ENCODE measurements at places on chromosomes 2 and 18.

- no peak for DNase-seq
Observed at GRCh38 chr2:105969552-105969951, 224.5 kb downstream of the UXS1 start.

GRCh38 chr2:234537929-234538328 lies 41.0 kb upstream of the ARL4C start:
- DNase-seq = no peak

GRCh38 chr2:118845522-118846441 lies 1.7 kb downstream of the EN1 start:
- DNase-seq = no peak

GRCh38 chr18:27378431-27379095 lies 193.5 kb upstream of the CHST9 start:
- DNase-seq = no peak

DNA sequence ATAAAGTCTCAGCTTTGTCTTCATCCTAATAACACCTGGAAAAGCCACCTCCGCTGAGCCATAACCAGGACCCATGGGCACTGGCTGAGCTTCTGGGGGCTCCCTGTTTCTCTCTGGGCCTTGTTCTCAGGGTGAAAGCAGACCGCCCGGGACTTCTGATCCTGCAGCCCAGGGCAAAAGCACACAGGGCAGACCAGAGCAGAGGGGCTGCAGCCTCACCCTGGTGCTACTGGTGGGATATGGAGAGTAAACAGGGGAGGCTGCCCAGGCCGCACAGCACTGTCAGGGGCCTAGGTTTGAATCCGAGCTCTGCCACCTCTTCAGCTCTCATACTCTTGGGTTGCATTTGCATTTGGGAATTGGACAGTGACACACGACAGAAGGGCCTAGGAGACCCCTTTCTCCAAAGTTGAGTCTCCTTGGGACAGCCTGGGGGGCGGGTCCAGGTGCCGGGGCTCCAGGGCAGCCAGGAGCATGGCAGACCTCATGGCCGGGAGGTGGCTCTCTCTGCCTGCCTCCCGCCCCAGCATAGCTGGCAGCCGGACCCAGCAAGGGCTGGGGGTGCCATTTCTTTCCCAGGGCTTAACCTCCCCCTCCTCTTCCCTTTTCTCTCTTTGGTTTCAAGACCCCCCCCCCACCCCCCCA lies 164.9 kb downstream of the INHBB start:
- DNase-seq = no peak

Data from T-helper 9 cell (primary cell).